Activated CD4-positive, alpha-beta memory T cell treated with anti-CD3 and anti-CD28 coated beads, Interleukin-2, amount 10 ng/mL, durations not matched to agents 7 days and 5 days (primary cell): ENCODE measurements at places on chromosomes 3 and 15. TPM values are rescaled to one million over a fixed set of nuclear protein-coding genes. Genes with fewer than 3 reads are reported as not detected.

The KNG1 gene
- total RNA-seq, result not detected

The FILIP1L gene
- 1.9 TPM for total RNA-seq

The TM6SF1 gene
- 22.0 TPM for total RNA-seq

The MESP2 gene
- not detected for total RNA-seq

The SLC22A14 gene
- not detected for total RNA-seq

The HDC gene
- not detected for total RNA-seq

The GOLGA8S gene
- 0.33 TPM for total RNA-seq

The CHDH gene
- total RNA-seq, result 9.1 TPM

The EOGT gene
- 13.7 TPM for total RNA-seq
